ENCODE measurements at places on chromosomes 7 and 10.
A peak's percentile ranks its signal among the peaks of the same experiment; 100 is the strongest.

DNA sequence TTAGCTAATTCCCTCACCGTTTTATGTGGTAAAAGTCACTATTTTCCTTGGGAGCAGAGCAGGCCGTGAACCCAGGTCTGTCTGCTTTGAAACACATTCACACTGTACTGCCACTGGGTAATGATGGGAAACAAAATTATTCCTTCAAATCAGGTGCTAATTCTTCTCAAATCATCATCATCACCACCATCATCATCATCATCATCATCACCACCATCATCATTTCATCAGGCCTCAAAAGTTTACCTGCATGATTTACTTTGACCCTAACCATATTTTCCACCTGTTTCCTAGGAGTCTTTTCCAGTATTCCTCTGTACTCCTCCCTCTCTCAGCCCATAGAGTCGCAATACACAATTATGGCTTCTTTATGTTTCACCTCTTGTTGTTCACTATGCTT is 220.5 kb downstream of the GLI3 start:
- DNase-seq: no peak

GRCh38 chr10:43407148-43407575 is 1.8 kb downstream of the HNRNPF start:
- DNase-seq: peak; percentile 79

DNA sequence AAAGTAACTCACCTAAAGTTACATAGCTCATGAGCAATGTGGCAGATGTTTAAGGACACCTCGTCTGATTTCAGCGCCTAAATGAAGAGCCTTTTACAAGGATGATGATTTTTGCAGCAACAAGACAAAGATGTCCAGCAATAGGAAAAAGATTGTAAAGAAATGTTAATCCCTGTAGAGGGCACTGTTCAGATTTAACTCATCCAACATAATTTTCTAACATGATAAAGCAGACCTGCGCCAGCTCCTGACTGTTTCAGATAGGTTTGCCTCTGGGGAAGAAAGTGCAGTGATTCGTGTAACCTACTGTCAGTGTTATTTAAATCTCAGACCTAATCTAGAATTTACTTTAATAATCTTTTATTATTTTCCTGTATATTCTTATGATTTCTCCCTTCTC is 595.2 kb downstream of the AUTS2 start:
- DNase-seq: no peak

GRCh38 chr10:1177936-1178335 is 121.8 kb downstream of the WDR37 start:
- DNase-seq: no peak

- DNase-seq: no peak
These were observed 77.6 kb downstream of the C10orf90 start for GRCh38 chr10:126592901-126593300.

- no peak for DNase-seq
These were observed 326.3 kb upstream of the DGKB start for GRCh38 chr7:15228831-15229230.

GRCh38 chr10:106795619-106796018 is 368.9 kb downstream of the SORCS1 start:
- DNase-seq: peak; percentile 77

- DNase-seq: no peak
These were observed 4.4 kb upstream of the RAPGEF5 start for GRCh38 chr7:22361320-22361719.

- DNase-seq: peak; percentile 25
These were observed 49.1 kb upstream of the FOXK1 start for GRCh38 chr7:4633012-4633411.

DNA sequence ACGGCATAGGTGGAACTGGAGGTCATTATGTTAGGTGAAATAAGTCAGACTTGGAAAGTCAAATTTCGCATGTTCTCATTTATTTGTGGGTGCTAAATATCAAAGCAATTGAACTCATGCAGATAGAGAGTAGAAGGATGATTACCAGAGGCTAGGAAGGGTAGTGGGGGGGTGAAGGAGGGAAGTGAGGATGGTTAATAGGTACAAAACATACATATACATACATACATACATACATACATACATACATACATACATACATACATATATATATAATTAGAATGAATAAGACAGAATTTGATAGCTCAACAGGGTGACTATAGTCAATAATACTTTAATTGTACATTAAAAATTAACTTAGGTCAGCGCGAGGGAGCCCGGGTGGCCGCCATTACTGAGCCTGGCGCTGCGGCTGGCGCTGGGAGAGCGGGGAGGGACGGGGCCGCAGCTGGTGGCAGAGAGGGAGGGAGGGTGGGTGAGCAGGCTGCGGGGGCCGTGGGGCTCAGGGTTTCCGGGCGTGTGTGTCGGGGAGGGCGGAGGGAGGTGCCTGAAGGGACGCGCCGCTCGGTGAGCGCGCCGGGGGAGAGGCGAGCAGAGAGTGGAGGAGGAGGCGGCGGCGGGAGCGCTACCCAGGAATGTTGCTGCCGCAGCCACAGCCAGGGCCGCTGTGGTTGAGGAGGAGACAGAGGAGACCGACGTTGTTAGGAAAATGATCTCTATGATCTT is 85.8 kb upstream of the EGFR start:
- no peak for DNase-seq

DNA sequence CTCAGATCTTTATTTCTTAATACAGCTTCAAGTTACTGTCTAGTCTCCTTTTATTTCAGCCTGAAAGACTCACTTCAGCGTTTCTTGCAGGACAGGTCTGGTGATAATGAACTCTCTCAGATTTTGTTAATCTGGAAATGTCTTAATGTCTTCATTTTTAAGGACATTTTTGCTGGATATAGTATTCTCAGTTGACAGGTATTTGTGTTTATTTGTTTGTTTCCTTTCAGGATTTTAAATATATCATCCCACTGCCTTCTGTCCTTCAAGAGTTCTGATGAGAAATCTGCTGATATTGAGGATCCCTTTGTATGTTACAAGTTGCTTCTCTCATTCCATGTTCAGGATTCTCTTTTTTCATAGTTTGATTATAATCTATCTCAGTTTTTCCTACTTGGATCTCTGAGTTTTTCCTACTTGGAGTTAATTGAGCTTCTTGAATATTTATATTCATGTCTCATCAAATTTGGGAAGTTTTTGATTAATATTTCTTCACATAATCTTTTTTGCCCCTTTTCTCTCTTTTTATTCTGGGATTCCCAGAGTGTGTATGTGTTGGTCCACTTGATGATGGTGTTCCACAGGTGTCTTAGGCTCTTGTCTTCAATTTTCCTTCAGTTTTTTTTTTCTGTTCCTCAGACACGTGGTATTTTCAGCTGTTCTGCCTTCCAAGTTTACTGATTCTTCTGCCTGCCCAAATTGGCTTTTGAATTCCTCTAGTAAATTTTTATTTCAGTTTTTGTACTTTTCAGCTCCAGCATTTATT is 49.9 kb downstream of the PTEN start:
- DNase-seq: no peak

DNA sequence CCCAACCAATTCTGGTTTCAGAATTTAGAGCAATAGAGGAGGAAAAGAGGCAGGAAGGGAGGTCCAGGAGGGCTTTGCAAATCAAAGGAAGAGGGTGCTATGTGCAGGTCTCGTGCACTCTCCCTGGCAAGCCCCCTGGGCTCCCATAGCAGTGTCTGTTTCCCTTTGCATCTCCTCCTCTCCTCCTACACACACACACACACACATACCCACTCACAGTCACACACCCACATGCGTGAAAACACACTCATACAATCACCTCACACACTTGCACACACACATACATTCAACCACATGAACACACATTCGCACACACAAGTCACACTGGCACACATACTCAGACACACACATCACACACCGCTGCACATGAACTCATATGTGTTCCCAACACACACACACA is 105.3 kb downstream of the OAT start:
- no peak for DNase-seq

- no peak for DNase-seq
These were observed 290.5 kb upstream of the LRGUK start for GRCh38 chr7:133836666-133837065.

GRCh38 chr10:113979409-113979808 is 64.3 kb upstream of the ADRB1 start:
- DNase-seq: no peak

DNA sequence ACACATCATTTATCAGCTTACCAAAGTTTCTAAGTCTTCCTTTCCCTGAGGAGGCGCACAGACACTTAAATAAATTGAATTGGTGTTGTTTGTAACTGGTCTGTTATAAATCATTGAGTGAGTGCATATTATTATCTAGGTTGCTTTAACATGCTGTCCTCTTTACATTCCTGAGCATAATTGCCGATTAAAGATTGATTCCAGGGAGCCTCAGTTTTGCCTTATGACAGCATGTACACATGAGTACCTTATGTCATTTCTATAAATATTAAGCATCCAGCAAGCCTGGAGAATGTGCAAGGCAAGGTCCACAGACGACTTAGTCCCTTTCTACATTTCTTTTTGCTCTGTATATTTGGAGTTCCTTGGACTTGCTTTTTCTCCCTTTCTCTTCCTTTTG is 177.9 kb upstream of the STEAP4 start:
- DNase-seq: no peak

GRCh38 chr10:98323221-98324164 is 55.5 kb upstream of the LOXL4 start:
- DNase-seq: peak; percentile 96

GRCh38 chr10:28981007-28981406 is 303.7 kb downstream of the BAMBI start:
- DNase-seq: no peak

DNA sequence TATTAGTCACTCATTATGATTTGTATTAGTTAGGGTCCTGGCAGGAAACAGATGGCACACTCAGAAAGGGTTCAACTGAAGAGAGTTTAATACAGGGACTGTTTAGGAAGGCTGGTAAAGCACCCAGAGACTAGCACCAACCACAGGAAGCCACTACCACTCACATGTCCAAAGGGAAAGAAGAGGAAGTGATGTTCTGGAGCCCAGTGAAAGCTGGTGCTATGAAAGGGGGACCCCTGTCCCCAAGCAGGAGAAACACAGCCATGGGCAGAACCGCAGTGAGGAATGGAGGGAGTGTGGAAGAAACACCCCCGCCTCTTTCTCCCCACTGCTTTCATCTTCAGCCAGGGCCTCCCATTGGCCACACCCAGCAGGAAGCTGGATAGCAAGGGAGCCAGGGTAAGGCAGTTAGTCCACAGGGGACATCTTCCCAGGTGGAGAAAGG is 3.2 kb upstream of the VSIR start:
- DNase-seq: peak; percentile 63

DNA sequence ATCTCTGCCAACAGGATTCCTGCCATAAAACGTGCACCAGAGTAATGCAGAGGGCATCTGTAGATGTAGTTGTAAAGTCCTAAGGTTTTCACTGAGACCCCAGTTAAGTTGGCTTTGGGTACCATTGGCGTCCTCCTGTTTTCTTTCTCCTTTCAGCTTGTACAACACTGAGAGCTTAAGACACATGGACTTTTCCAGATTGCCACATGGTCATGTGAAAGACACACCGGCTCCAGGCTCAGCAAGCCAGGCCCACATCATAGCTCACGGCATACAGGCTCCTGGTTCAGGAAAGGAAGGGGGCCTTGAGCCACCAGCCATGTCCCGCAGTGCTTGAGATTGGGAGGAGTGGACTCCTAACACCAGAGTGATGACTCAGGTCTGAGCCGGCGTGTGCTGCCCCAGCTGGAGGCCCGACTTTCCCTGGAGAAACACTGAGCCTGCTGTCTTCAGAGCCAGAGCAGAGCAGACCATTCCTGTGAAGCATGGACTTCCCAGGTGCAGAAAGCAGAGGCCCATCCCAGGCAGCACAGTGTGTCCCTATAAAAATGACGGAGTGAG is 252.7 kb downstream of the PRPF18 start:
- DNase-seq: no peak

GRCh38 chr10:121303287-121303890 is 294.9 kb downstream of the FGFR2 start:
- DNase-seq: no peak

GRCh38 chr7:123645516-123645915 is 10.2 kb upstream of the LMOD2 start:
- DNase-seq: no peak

DNA sequence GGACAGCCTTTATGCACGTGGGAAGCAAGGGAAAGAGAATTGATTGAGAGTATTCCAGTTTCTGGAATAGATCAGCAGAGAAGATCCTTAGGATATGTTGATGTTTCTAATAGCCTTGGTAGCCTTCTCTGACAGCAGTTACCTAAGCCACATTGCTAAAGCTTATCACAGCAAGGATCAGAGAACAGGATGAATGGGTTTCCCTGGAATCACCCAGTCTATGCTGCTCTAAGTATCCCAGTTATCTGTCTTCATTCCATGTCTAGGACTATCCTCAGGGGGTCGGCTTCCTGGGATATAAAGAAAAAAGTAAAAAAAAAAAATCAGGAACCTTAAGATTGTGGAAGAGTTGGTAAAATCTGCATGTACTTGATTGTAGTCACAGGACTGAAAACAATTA is 352.0 kb upstream of the AKR1E2 start:
- DNase-seq: no peak

DNA sequence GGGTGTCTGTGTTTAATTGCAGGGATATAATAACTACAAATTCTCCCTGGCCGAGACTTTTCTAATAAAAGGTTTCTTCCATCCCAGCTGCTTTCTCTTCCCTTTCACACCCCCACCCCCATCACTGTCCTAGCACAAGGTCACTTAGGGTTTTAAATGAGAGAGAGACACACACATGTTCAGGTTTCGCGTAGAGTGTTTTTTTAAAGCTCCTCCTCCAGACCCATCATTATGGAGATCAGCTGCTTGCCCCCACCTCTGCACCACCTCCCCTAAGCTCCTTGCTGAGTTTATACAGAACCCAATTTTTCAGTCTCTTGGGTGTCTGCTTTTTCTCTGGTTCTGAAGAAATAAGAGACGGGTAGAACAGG is 18.6 kb downstream of the LRMDA start:
- DNase-seq: no peak

DNA sequence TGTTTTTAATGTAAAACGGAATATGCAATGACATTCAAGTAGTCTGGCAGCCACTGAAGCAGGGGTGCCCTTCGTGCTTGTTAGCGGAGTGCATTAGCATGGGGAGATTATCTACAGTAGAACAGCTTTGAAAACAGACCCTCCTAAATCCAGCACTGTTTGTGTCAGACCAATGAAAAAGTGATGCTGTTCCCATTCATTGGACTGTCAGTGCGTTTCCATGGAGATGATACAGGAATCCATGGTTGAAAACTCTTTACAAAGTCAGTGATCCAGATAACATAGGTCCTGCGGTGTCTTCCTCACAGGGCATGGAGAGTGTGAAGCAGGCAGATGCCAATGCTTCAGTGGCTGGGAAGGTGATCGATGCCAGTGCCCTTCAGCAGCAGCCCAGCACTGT is 73.6 kb downstream of the ITGB8 start:
- no peak for DNase-seq

GRCh38 chr10:47188156-47188555 is 111.8 kb upstream of the GDF10 start:
- no peak for DNase-seq

DNA sequence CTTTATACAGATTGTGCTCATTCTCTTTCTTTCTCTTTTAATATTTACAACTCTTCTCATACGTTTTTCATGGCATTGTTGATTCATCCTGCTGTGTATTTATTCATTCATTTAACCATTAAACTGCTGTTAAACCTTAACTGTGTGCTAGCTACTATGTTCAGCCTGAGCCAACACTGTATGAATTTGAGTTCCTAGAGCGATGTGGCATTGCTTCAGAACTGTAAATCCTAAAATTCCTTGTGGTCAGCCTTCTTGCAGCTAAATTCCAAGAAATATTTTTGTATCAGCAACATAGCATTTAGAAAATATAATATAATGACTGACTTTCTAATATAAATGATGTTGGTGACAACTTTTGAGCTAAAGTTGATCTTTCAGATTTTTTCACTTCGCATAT is 184.7 kb upstream of the FZD1 start:
- DNase-seq: no peak

GRCh38 chr7:80675090-80675489 is 36.6 kb downstream of the CD36 start:
- no peak for DNase-seq

GRCh38 chr7:47884675-47885074 is 63.6 kb downstream of the PKD1L1 start:
- no peak for DNase-seq
